ENCODE measurements at places on chromosomes 12 and 14. TPM values are rescaled to one million over a fixed set of nuclear protein-coding genes. Genes with fewer than 3 reads are reported as not detected.
A peak's percentile ranks its signal among the peaks of the same experiment; 100 is the strongest.

- peak; percentile 30 for DNase-seq
Measured at GRCh38 chr14:105531088-105531893, 4.9 kb downstream of the TMEM121 start.

- no peak for DNase-seq
Measured at GRCh38 chr14:83860631-83861155, 1669.3 kb upstream of the FLRT2 start.

DNA sequence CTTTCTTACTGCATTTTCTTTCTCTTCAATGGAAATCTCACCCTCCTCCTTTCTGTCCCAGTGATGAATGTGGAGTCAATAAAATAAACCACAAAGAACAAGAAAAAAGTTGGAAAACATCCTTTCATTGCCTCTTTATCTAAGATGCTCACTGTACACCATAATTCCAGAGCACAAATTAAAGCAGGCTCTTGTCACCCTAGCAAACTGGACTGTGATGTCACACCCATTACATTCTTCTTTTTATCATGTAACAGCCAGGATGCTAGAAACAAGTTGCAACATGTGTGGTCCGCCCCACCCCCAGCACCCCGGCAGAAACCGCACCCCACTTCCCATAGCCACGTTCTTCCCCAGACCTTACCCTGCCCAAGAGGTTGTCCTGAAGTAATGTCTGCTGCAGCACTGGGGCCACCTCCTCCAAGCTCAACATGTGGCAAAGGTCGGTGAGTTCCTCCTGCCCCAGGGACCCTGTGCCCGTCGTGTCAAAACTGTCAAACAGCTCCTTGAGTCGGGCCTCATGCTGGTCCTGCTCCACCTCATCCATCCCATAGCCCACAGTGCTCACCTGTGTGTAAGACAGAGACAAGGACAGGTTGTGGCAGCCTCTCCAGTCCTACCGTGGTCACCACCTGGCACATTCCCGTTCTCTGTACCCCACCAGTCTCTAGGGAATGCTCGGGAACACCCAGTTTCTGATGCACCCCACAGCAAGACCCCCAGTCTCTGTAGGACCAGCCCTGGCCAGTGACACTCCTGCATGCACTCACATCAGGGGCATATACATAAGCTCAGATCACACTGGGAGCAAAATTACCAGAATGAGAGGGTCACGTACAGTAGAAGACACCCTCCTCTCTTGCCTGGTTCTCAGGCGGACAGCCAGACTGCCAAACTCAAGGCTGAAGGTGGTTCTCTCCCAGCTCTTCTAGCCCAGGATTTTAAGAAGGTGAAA is 9.2 kb downstream of the NIN start:
- peak; percentile 54 for DNase-seq

- DNase-seq, result no peak
Measured at GRCh38 chr14:105099778-105100177, 34.5 kb upstream of the GPR132 start.

DNA sequence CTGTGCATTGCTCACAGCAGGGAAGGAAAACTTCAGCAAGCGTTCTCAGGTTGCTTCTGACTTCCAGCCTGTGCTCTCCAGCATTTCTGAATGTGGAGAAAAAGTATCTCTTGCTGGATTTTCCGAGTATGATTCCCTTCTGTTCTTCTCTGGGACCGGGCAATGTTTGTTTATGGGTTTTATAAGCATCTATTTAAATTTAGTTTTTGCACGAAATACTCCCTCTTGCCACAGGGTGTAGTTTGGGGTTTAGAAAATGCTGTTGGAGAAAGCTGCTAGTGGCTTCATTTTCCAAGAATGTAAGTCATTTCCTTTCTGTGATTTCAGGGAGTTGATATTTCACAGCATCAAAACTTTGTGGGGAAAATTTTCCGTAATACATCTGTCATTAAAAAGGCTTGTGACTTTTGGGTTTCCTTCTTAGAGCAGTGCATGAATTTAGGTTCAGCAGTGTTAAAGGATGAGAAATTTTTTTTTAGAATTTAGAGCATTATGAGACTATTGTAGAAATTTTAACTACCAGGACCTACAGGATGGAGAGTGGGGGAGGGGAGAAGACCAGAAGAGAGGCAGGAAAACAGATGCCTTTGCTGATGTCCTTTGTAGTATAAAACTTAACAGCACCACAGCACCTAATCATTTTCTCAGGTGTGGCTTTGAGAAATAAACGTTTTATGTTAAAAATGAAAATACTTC is 1.5 kb downstream of the FRMD6 start:
- no peak for DNase-seq

The GALNT6 gene
- 0.36 TPM for total RNA-seq

The ZNF664 gene
- total RNA-seq, result 36.0 TPM

Data from psoas muscle (tissue), 8 donors.